ENCODE measurements at places on chromosomes 16 and 17. TPM values are rescaled to one million over a fixed set of nuclear protein-coding genes. Genes with fewer than 3 reads are reported as not detected.
A peak's percentile ranks its signal among the peaks of the same experiment; 100 is the strongest.

DNA sequence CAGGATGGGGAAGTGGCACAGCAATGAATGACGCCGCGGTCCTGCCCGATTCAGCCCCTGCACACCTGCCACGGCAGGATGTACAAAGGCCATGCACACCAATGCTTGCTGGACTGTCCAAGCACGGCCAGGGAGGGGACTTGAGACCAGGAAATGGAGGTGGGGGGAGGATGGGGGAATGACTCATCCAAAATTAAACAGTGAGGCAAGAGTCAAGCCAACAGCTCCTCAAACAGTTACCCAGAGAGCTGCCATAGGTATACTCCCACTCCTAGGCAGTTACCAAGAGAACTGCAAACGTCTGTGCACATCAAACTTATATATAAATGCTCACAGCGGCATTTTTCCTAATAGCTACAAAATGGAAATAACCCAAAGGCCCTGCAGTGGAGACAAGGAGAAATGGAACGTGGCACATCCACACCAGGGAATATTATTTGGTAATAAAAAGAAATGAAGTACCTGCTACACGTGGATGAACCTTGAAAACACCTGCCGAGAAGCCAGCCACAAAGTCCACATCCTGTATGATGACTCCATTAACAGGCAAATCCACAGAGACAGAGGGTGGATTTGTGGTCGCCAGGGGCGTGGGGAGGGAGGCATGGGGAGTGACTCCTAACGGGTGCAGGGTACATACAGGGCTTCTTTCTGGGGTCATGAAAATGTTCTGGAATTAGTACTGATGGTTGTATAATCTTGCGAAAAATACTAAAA is 54.1 kb downstream of the VAC14 start:
- DNase-seq = no peak

ATXN1L gene
- total RNA-seq = 12.9 TPM

GRCh38 chr17:75199886-75200618 is 5.4 kb upstream of the NUP85 start:
- DNase-seq = no peak

- DNase-seq = no peak
These were observed 49.6 kb downstream of the COX10 start for GRCh38 chr17:14118951-14119350.

OR3A3 gene
- under 0.01 TPM for total RNA-seq

C17orf67 gene
- total RNA-seq = 2.4 TPM

GRCh38 chr16:85229869-85230462 is 117.7 kb upstream of the CIBAR2 start:
- DNase-seq = no peak

GRCh38 chr16:60755907-60756306 is 1280.3 kb downstream of the CDH8 start:
- DNase-seq = no peak

DNA sequence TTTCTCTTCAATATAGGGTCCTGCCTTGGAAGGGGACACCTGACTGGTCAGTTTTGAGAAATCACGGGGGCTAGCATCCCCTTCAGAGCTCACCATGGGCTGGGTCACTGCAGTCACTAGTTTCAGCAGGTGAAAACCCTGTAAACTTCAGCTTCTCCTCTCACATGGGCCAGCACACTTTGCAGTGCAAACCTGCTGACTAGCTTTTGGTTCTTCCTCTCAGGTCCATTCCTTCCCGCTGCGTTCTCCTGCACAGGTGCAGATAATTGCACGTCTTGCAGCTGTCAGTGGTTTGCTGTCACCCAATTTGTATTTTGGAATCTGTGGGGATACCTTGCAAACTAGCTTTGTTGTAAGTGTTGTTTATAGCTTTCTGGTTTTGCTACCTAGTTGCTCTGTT is 95.1 kb downstream of the LYRM1 start:
- DNase-seq = no peak

- DNase-seq = peak; percentile 29
These were observed 1.3 kb downstream of the SERPINF1 start for GRCh38 chr17:1762901-1763898.

DNA sequence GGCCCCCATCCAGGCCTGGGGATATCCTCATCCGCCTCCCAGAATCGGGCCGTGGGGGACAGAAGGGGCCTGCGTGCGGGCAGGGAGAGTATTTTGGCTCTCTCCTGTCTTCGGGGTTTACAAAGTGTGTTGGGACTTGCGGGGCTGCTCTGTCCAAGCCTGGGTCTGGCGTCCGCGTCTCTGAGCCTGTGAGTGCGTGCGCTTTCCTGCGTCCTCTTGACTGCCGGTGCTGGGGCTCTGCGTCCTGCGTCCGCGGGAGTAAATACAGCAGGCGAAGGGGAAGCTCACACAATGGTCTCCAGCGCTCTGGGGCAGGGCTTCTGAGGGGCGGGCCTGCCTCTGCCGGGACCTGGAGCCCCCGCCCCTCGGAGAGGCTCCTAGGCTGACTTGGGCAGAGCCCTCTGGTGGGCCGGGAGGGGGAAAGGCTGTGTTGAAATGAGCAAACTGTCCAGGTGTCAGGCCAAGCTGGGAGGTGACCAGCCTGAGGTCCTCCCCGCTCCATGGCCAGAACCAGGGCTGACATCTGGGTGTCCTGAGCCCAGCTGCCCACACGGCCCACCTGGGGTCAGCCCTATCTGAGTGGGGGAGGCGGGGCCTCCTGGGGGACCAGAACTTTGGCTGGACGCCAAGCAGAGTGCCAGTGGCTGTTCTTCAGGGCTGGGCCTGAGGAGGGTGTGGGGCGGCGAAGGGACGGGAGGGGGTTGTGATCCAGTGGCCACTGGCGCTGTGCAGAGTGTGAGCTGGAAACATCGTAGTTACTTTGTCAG is 233.6 kb downstream of the SEC14L1 start:
- peak; percentile 90 for DNase-seq

DNA sequence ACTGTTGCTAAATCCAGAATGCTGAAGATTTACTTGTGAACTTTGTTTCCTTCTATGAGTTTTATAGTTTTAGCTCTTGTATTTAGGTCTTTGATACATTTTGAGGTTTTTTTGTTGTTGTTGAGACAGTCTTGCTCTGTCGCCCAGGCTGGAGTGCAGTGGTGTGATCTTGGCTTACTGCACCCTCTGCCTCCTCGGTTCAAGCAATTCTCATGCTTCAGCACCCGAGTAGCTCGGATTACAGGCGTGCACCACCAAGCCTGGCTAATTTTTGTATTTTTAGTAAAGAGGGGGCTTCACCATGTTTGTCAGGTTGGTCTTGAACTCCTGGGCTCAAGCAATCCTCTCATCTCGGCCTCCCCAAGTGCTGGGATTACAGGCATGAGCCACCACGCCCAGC is 14.4 kb downstream of the TENT4B start:
- no peak for DNase-seq

EVI2B gene
- 20.7 TPM for total RNA-seq

TMEM114 gene
- not detected for total RNA-seq

DNA sequence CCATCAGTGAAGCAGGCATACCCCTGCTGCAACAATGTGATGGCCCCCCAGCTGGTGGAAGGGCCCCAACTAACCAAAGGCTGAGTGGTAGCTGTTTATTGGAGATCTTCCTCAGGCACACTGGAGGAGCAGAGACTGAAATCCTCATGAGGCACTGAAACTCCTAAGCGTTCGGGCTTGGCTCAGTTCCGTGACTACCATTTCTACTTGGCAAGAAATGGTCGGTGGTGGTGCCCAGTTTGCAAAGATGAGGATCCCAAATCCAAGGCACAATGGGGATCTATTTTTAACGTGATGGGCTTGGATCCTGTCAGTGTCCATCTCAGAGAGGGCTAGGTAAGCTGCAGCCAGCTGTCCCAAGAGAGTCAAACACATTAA is 82.8 kb downstream of the TNFRSF13B start:
- no peak for DNase-seq

C17orf100 gene
- total RNA-seq = 1.6 TPM

C17orf78 gene
- total RNA-seq = not detected

GRCh38 chr17:4156750-4157381 is 13.9 kb downstream of the CYB5D2 start:
- no peak for DNase-seq

GSDMA gene
- total RNA-seq = not detected

- DNase-seq = no peak
These were observed 3.5 kb downstream of the SMTNL2 start for GRCh38 chr17:4587803-4588202.

DNA sequence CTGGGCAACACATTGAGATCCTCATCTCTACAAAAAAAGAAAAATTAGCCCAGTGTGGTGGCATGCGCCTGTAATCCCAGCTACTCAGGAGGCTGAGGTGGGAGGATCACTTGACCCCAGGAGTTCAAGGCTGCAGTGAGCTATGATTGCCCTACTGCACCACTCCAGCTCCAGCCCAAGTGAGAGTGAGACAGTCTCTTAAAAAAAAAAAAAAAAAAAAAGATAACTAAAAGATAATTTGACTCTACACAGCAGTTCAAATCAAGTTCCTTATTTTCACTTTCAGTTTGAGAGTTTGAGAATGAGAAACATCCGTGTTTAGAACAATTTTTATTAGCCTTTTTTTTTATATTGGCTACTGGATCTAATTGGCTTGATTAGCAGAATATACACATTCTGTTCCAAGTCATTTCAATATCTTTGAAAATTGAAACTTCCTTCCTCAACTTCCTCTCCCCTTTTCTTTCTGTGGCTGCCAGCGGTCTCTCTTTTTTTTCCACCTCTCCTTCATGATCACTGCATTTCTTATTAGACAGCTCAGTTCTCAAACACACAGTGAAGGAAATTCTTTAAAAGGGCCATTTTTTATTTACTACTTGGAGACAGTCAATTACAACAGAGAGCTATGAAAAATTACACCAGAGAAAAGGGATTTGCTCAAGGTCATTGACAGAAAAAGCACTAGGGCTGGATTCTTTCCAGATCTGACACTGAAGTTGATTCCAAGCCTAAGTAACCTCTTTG is 4.5 kb upstream of the ACSF2 start:
- DNase-seq = no peak

DNA sequence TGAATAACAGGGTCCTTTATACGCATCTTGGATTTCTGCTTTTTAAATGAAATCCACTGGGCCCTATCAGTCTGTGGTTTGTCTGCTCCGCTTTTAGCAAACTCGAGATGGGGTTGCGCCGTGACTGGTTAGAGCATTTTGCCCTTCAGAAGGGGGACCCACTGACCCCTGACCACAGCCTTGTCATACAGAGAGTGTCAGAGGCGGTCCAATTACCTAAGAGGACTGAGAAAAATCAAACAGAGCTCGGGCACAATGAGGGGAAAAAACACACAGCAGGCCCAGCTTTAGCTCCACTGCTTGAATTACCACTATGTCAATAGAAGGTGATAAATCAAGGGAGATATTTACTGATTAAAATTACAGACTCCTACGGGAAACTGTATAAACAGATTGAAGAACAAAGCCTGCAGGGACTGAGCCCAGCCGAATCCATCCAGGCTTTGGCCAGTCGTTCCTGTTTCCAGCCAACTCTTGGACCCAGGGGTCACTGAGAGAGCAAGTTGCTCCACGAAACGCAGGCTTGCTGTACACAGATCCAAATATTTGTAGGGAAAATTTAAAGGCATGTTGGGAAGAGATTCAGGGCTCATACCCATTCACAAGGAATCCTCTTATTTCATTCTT is 131.9 kb upstream of the ZFHX3 start:
- no peak for DNase-seq

DNA sequence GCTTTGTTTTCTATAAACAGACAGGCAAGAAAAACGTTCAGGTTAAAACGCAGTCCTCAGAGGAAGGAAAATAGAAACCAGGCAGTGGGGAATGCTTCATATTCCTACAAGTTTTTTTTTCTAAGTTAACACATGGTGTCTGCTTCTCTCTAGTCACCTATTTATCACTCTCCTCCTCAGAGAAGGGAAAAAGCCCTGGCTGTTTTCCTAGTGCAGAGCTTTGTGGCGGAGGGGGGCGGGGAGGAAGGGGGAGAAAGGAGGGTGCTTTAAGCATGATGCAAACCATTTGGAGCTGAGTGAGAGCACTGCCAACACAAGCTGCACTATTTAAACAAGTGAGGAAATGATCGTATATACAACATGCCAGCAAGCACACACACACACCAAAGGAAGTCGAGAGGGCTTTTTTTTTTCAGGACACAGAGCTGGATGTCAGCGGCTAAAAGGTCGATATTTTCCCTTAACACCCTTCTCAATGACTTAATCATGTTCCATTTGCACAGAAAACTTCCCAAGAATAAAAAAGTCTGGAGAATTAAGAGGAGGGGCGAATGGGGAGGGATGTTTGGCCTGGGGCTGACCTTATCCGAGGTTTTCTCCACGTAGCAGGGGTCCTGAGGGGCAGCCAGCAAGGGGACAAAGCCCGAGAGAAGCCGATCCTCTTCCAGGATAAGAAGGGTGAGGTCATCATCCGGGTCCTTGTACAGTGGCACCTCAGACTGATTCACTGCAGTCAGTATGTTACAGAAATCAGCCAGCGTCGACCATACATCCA is 117.4 kb downstream of the HIC1 start:
- DNase-seq = no peak

CDK5R1 gene
- total RNA-seq = 0.81 TPM

DNA sequence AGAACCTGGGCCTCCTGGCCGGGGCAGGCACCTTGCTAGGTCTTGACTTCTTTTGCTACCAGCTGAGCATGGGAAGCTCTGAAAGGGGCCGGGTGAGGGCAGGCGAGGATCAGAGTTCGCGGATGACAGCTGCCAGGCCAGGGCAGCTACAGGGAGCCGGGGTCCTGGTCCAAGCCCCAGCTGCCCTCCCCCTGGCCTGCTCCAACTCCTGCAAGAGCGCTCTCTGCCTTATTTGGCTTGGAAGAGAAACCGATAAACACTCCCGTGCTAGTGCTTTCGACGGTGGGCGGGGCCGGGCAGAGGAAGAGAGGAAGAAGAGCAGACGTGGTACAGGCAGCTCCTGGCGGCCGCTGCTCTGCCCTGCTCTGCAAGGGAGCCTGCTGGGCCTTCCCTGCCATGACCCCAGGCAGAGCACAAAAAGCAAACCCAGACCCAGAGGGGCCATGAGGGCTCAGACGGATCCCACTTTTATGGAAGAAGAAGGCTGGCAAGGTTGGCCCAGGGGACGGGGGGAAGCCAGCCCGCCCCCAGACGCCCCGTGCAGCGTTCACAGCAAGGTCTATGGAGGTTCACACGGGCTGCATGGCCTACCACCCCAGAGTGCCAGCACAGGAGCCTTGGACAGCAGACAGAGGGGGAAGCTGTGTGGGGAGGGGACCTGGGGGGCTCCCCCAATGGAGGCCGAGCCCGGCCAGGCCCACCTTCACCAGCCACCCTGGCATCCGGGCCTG is 25.6 kb downstream of the PIEZO1 start:
- DNase-seq = peak; percentile 31

All from hematopoietic multipotent progenitor cell (in vitro differentiated cells).